Activated CD4-positive, CD25-positive, alpha-beta regulatory T cell treated with anti-CD3 and anti-CD28 coated beads, Interleukin-2, amount 50 U/mL, for 72 hours (primary cell): ENCODE measurements at places on chromosomes 4 and X.
A peak's percentile ranks its signal among the peaks of the same experiment; 100 is the strongest.

GRCh38 chrX:22202251-22202650, 70.5 kb upstream of the CBLL2 start:
- DNase-seq: no peak

GRCh38 chr4:102575369-102576129, 74.4 kb downstream of the NFKB1 start:
- no peak for DNase-seq

DNA sequence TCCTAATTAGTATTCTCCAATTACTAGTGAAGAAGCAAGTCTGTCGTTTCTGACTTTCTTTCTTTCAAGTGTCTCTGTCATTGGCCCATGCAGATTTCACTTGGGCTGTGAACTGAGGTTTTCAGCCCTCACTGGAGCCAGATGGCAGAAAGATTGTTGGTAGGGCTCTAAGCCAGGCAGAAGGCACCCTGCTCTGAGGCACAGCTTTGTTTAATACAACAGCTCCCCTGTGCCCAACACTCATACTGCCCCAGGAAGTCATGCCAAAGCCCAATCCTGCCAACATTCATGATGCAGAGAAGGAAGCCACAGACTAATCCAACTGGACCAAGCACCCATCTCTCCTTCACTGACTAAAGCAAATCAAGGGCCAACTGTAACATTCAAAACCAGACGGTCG, 117.1 kb upstream of the FRG1 start:
- DNase-seq: no peak

DNA sequence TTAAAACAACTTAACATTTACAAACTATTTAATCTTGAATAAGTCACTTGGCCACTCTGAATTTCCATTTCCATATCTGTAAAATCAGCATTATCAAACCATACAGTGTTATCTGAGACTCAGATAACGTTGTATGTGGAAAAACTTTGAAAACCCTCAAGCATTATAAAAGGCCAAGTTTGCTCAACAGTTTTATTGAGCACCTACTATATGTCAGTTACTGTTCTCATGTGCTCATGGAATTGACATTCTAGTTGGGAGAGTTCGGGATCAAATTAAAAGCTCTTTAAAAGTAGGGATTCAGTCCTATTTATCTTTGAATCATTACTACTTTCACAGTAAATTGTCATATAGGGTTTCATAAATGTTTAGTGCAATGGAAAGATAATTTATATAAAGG, 97.9 kb downstream of the FRMPD4 start:
- no peak for DNase-seq

- no peak for DNase-seq
Measured at GRCh38 chr4:139295942-139296299, 5.4 kb upstream of the NAA15 start.

DNA sequence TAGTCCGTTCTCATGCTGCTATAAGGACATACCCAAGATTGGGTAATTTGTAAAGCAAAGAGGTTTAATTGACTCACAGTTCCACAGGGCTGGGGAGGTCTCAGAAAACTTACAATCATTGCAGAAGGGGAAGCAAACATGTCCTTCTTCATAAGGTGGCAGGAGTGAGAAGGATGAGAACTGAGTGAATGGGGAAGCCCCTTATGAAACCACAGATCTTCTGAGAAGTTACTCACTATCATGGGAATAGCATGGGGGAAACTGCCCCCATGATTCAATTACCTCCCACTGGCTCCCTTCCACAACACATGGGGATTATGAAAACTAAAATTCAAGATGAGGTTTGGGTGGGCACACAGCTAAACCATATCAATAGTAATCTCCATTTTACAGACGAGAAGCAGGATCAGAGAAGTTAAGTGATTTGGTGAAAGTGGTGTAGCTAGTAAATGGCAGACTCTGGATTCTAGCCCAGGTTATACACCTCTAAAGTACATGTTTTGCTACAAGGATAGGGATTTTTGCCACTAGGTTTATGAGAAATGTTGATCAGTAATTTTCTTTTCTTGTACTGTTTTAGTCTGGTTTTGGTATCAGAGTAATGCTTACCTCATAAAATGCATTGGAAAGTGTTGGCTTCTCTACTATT, 47.3 kb upstream of the C1GALT1C1 start:
- DNase-seq: no peak

DNA sequence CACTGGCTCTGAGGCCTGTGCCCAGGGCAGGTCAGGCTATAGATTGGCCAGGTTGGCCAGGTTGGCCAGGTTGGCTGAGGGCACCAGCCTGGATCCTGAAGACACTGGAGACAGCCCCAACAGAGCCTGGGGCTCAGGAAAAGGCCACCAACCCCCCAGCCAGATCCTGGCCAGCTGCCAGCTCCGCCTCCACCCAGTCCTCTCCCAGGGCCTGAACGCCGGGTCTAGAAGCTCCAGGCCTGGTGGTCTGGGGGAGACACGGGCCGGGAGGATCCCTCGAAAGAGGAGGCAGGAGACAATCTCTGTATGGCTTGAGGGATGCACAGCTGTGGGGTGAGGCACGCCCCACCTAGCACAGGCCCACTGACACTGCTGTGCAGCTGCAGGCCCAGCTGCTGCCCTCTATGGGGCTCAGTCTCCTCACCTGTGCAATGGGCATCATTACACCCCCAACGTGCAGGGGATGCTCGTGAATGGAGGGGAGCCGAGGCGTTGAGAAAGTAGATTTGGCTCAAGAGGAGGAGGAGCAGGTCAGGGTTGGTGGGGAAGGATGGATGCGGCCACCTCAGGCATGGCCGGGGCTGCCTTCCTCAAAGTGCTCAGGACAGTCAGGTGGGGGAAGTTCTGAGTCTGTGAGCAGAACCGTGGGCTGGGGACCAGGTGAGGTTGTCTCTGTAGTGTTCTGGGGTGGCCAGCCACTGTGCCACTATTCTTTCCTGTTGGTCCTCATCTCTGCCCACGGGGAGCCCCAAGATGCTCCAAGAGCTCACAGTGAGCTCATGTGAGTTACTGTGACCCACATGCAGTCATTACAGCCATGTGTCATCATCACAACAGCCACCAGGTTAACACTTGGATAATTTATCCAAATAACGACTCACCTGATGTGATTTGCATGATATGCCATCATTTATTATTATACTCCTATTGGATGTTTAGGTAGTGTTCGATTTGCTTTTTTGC, 10.8 kb upstream of the GAGE10 start:
- DNase-seq: no peak

GRCh38 chr4:9811806-9812205, 30.4 kb downstream of the DRD5 start:
- DNase-seq: no peak

DNA sequence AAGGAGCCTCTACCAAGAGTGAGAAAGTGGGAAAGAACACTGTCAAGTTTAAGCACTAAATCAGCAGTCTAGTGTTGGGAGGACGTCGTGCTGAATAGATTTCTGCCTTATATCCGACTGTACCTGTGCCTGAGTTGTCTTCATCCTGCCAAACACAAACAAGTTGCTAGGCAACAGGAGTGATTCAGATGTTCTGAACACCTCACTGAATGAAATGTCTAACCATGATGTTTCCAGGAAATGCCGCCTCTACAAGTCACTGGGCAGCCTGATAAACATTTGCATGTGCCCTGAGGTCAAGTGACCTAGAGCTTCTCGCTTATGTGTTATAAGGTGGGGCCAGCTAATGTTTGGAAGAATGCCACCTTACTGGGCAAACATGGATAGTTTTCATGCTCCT, 37.9 kb downstream of the SGMS2 start:
- DNase-seq: no peak

DNA sequence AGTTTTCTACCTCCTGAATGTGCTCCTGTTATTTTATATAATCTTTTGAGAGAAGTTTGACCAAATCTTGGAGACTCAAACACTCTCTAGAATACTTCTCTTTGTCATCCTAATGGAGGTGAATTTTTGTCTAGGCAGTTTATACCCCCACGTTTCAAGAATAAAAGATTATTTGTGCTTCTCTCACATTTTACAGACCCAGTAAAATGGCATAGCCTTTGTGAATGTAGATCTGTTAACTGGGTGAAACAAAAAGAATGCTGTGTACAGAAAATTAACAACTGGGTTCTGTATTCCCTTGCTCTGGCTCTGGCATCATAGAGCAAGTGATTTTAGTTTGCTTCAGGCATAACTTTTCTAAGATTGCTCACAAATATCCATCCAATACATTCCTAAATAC, 26.1 kb downstream of the GASK1B start:
- no peak for DNase-seq

- DNase-seq: peak; percentile 4
Measured at GRCh38 chr4:6715704-6716017, 313 bp upstream of the BLOC1S4 start.

DNA sequence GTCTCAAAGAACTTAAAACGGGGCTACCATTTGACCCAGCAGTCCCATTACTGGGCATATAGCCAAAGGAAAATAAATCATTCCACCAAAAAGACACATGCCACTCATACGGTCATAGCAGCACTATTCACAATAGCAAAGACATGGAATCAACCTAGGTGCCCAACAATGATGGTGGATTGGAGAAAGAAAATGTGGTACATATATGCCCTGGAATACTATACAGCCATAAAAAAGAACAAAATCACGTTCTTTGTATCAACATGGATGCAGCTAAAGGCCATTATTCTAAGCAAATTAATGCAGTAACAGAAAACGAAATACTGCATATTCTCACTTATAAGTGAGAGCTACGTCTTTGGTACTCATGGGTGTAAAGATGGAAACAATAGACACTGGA, 138.1 kb upstream of the NEIL3 start:
- no peak for DNase-seq

- DNase-seq: no peak
Measured at GRCh38 chr4:76883147-76883546, 14.8 kb downstream of the SOWAHB start.

DNA sequence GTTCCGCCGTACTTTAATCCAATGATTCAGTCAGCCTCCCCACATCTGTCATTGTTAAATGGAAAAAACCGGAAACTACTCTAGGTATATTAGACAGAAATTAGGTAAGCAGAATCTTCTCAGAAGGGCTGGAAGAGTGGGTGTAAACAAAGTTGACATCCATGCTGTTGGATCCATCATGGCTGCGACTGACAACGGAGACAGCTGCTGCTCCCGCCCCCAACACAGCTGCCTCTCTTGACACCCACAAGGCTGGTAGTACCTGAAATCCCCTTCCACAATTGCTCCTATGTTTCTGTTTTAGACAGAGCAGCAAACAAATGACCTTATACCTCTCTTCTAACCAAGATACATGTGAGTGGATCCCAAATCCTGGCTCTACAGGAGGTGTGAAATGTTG, 66.6 kb downstream of the RXFP1 start:
- DNase-seq: no peak

- no peak for DNase-seq
Measured at GRCh38 chrX:6187256-6187655, 41.4 kb downstream of the NLGN4X start.

DNA sequence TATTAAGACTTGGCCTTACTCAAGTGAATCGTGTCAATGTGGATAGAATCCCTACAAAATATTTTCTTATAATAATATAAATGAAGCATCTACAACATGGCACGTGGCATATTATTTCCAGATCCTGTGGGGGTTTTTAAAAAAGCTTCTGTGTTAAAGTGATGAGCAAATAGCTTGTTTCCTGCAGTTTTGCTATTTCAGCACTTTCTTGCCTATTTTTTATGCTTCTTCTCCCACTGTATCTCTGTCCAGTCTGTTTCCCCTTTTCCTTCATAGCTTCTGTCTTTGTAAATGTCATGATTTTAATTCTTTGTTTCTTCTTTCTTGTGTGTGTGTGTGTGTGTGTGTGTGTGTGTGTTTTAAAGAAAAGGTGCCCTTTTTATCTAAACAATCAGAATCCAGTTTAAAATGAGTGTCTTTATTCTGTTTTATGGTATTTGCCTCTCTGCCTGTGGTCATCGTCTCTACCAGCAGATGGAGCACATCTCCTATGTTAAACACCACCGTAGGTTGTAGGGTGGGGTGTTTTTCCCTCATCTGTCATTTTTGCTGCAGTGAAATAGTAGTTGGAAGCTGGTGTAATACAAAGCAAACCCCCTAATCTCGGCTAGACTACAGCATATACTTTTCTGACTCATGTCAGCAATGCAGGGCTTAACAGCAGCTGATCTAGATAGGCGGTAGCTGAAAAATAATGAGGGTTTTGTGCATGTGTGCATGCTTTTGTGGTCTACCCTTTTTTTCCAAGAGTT, 33.1 kb downstream of the FTHL17 start:
- no peak for DNase-seq

DNA sequence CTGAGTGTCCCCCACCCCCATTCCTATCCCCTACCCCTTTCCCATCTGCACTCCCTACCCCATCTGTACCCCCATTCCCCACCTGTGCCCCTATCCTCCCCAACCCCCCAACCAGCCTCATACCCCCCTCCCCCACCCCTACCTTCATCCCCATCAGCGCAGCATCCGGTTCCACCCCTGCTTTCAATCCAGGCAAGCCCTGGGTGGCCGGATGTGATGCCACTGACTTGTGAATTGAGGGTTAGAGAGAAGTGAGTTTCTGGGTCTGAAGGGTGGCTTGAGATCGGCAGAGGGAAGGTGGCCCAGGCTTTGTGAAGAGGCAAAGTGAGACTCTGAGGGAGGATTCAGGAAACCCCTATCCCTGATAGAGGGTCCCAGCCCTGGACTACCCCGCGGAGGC, 7.8 kb downstream of the MAGEA4 start:
- DNase-seq: no peak

GRCh38 chrX:43939187-43939926, 33.8 kb downstream of the NDP start:
- no peak for DNase-seq

DNA sequence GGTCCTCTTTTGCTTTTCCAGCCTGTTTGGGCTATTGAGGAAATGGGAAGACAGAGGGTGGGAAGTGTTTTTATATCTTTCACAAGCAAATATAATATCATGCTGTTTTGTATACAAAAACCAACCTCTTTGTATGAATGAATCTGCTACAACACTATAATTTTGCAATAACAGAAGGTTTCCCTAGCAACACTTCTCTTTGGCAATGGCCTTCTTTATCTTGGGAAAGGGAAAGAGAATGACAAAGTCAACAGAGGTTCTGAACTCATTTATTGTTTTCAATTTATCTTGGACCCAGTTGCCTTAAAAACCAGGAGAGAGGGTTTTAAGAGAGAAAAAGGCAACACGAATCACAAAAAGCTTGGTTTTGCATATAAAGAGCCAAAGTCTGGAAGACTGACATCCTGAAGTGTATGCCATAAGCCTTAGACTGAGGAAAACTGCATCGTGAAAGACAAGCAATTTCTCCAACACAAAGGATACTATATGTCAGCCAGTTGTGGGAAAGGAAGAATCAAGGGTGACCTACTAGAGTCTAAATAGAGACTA, 121.8 kb upstream of the FAM241A start:
- DNase-seq: no peak

GRCh38 chr4:1376391-1376840, 29.4 kb downstream of the UVSSA start:
- no peak for DNase-seq

GRCh38 chr4:41731569-41732126, 16.9 kb downstream of the PHOX2B start:
- DNase-seq: no peak

GRCh38 chrX:101676571-101676970, 16.9 kb upstream of the ARMCX2 start:
- DNase-seq: no peak

DNA sequence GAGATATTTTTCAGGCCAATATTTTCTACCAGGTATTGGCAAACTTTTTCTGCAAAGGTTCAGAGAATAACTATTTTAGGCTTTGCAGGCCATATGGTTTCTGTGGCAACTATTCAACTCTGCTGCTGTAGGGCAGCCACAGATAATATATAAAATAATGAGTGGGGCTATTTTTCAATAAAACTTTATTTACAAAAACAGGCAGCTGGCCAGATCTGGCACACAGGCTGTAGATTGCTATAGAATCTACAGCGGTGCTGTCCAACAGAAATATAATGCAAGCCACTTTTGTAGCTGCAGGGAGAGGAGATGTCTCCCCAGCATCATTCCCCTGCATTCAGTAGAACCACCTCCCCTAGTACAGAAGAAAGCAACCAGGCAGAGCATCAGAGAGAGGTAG, 97.6 kb upstream of the BCOR start:
- no peak for DNase-seq
